ENCODE measurements at places on chromosomes 4 and X. TPM values are rescaled to one million over a fixed set of nuclear protein-coding genes. Genes with fewer than 3 reads are reported as not detected.

The F8A3 gene
- 0.33 TPM for polyA plus RNA-seq

The CNKSR2 gene
- polyA plus RNA-seq = 0.55 TPM

DNA sequence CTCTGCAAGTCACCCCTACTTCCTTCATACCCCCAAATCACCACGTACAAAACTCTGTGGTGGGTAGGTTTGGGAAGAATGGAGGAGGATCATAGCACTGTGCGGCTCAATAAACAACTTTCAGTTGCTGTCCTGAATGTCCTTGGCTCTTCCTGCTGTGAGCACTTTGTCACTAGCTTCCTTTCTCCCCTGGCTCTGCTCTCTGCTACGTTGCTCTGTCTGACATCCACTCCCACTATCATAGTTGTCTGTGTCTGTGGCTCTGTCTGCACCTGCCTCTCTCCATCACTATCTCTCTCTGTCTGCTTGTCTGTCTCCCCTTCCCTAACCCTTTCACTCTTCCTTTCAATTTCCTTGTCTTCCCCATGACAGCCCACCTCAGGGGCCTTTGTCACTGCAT, 21.2 kb upstream of the SMPX start:
- H3K27me3 ChIP-seq = no peaks in the 10 kb centered on the region
- H3K27ac ChIP-seq = no peak overlapping the region
- H3K4me3 ChIP-seq = no peak overlapping the region
- no peaks in the 10 kb centered on the region for H3K36me3 ChIP-seq
- DNase-seq = no peak
- H3K4me1 ChIP-seq = no peaks in the 10 kb centered on the region

- no peak overlapping the region for H3K4me3 ChIP-seq
- H3K27me3 ChIP-seq = no peaks in the 10 kb centered on the region
- no peak overlapping the region for H3K27ac ChIP-seq
- no peaks in the 10 kb centered on the region for H3K36me3 ChIP-seq
- no peak for DNase-seq
- no peaks in the 10 kb centered on the region for H3K4me1 ChIP-seq
These were observed 3.1 kb upstream of the CSN3 start for GRCh38 chr4:70239131-70239883.

DNA sequence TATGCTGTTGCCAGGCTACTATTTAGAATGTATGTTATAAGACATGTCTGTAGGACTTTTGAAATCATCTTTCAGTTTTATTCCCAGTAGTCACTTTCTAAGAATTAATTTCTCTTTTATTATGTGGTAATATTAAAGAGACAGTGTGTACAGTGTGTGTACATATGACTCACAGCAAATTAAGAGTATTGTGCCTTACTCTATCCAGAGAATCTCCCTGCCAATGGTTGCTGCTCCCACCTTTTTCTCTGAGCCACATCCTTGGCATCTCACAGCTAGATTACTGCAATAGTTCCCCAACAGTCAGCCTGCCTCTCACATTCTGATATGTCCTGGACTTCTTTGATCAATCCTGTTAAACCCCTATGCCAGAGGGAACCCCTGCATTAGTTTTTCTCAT, 114.5 kb downstream of the ANXA5 start:
- H3K27ac ChIP-seq = no peak overlapping the region
- no peak overlapping the region for H3K4me3 ChIP-seq
- no peaks in the 10 kb centered on the region for H3K36me3 ChIP-seq
- H3K4me1 ChIP-seq = no peaks in the 10 kb centered on the region
- H3K27me3 ChIP-seq = no peaks in the 10 kb centered on the region

DNA sequence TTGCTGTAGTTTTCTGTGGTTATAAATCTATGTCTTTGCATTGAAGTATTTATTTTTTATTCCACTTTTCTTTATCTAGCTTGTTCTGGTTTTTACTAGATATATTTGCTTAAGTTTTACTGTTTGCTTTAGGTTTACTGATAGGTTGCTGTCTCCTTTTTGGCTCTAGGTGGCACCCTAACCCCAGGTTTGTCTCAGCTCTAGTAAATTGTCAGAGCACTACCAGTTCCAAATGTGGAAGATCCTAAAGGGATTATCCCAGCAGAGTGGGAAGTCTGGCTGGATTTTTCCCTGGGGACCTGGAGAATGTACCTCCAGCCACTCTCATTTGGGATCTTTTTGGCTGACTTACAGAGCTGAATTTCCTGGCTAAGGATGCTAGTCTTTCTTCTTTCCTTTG, 106.1 kb downstream of the PBDC1 start:
- no peaks in the 10 kb centered on the region for H3K27me3 ChIP-seq
- DNase-seq = peak; percentile 34
- H3K4me3 ChIP-seq = no peak overlapping the region
- no peaks in the 10 kb centered on the region for H3K36me3 ChIP-seq

DNA sequence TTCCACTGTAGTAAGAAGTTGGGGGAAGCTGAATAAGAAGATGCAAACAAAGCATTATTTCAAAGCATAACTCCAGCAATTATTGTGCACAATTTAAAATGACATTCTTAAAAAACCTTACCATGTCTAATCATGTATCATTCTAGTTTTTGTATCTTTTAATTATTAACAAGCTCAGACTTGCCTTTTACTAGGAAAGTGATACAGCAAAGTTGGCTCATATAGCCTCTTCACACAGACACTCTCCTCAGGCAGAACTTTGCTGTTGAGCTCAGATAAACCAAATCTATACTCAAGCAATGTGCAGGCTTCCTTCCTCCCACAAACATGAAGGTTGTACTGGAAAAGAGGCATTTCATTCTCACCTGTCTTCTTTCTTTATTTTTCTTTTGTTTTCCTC, 358.7 kb upstream of the EMCN start:
- H3K4me1 ChIP-seq = no peaks in the 10 kb centered on the region
- H3K27me3 ChIP-seq = no peaks in the 10 kb centered on the region
- no peaks in the 10 kb centered on the region for H3K36me3 ChIP-seq
- no peak overlapping the region for H3K27ac ChIP-seq
- no peak overlapping the region for H3K4me3 ChIP-seq

DNA sequence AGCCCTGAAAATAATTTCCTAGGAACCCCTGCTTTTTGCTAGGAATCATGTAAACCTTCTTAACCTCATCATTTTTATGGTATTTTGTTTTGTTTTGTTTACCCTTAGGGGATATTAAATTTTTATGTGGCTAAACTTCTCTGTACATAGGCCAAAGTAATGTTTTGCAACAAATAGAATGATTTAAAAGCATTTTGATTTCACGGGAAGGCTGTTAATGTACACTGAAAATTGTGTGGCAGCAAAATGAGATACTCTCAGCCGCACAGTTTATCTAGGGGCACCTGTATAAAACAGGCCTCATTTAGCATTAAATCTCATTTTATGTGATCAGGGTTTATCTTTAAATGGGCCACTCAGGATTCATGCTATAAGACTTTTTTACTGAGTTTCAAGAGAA, 175.0 kb downstream of the ANTXR2 start:
- no peaks in the 10 kb centered on the region for H3K36me3 ChIP-seq

DNA sequence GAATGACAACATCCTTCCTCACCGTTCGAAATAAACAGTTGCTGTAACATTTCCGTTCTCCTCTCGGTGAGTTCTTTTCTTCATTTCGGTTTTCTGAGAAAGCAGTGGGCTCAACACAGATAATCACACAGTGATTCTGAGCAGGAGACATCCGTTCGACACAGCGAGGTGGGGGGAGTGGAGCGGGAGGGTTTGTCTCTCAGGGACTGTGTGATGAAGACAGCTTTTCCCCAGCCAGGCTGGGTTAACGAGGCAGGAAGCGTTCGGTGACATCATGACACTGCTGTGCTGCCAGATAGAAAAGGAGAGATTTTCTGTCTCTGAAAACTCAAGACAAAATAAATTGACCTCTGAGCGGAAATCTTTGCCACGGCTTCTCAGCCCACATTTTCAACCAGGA, 119.3 kb downstream of the CRLF2 start:
- H3K27ac ChIP-seq = no peak overlapping the region
- H3K4me3 ChIP-seq = no peak overlapping the region
- no peaks in the 10 kb centered on the region for H3K36me3 ChIP-seq
- no peaks in the 10 kb centered on the region for H3K4me1 ChIP-seq
- no peaks in the 10 kb centered on the region for H3K27me3 ChIP-seq
- DNase-seq = no peak

Data from liver (tissue), 10 donors.